ENCODE measurements at places on chromosomes 3 and 15.

GRCh38 chr3:13473020-13473419 lies 7.1 kb upstream of the HDAC11 start:
- DNase-seq, result no peak

DNA sequence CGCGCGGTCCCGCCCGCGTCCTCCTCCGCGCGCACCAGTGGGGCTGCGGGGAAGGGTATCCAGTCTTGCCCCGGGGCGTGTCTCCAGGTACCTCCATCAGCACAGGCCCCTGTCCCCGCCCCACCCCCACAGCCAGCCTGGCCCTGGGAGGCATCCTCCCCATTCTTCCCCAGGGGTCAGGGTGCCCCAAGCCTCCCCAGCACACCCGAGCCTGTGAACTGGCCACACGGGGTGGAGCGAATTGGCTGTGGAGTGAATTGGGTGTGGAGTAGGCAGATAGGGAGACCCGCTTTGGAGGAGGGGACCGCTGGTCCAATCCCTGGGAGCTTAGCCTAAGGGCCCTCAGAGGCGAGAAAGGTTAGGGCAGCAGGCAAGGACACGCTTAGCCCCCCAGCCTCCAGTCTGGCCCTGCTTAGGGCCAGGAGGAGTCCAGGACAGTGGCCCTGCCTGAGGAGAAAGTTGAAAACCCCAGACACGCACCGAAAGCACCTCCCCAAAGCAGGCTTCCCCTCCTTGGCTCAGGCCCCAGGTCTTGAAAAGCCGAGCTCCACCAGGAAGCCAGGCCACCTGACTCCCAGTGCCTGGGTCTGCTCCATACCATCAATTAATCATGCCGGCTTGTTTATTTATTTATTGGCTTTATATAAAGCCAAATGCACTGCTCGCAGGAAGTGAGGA lies 107.7 kb upstream of the SLC6A11 start:
- no peak for DNase-seq

DNA sequence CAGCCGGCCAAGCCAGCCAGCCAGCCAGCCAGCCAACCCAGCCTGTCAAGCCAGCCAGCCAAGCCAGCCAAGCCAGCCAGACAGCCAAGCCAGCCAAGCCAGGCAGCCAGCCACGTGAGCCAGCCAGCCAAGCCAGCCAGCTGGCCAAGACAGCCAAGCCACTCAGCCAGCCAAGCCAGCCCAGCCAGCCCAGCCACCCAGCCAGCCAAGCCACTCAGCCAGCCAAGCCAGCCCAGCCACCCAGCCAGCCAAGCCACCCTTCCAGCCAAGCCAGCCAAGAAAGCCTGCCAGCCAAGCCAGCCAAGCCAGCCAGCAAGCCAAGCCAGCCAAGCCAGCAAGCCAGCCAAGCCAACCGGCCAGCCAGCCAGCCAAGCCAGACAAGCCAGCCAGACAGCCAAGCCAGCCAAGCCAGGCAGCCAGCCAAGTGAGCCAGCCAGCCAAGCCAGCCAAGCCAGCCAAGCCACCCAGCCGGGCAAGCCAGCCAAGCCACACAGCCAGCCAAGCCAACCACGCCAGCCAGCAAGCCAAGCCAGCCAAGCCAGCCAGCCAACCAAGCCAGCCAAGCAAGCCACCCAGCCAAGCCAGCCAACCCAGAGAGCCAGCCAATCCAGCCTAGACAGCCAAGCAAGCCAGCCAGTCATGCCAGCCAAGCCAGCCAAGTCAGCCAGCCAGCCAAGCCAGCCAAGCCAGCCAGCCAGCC lies 199.5 kb downstream of the GOLGA6L6 start:
- DNase-seq, result no peak

DNA sequence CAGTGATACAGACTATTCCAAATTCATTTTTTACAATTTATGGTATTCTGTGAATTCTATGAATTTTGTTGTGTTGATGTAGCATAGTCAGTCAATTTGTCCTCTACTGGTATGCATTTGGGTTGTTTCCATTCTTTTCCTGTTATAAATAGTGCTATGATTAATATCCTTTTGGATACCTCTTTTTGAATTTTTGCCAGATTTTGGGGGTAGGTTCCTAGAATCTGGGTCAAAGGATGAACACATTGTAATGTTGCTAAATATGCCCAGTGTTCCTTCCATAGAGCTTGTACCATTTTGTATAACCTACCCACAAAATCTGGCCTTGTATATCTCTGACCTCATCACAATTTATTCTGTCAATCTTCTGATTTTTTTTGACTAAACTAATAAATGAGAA lies 44.4 kb upstream of the C3orf38 start:
- no peak for DNase-seq

GRCh38 chr15:32870240-32871033 lies 152.6 kb downstream of the GREM1 start:
- no peak for DNase-seq

DNA sequence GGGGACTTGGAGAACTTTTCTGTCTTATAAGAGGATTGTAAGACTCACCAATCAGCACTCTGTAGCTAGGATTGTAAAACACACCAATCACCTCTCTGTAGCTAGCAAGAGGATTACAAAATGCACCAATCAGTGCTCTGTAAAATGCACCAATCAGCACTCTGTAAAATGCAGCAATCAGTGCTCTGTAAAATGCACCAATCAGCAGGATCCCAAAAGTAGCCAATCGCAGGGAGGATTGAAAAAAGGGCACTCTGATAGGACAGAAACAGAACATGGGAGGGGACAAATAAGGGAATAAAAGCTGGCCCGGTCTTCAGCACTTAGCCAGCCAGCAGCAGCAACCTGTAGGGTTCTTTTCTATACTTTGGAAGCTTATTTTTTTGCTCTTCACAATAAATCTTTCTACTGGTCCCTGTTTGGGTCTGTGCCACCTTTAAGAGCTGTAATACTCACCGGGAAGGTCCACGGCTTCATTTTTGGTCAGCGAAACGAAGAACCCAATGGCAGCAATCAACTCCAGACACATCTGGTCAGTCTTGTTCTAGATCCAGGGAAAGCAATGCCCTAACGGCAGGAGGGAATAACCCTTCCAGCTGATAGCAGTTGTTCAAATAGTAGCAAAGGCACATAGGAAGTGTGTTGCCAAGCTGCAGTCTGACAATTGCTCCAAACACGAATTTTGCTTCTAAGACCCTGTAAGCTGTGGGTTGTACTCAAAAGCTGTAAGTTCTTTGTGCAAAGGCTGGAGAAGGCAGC lies 135.6 kb downstream of the TJP1 start:
- DNase-seq, result no peak

GRCh38 chr3:69892706-69893105 lies 106.8 kb upstream of the SAMMSON start:
- no peak for DNase-seq

- DNase-seq, result no peak
These were observed 39.1 kb downstream of the TRPM1 start for GRCh38 chr15:31062310-31062847.

- no peak for DNase-seq
These were observed 87.3 kb upstream of the PROK2 start for GRCh38 chr3:71872256-71872655.

DNA sequence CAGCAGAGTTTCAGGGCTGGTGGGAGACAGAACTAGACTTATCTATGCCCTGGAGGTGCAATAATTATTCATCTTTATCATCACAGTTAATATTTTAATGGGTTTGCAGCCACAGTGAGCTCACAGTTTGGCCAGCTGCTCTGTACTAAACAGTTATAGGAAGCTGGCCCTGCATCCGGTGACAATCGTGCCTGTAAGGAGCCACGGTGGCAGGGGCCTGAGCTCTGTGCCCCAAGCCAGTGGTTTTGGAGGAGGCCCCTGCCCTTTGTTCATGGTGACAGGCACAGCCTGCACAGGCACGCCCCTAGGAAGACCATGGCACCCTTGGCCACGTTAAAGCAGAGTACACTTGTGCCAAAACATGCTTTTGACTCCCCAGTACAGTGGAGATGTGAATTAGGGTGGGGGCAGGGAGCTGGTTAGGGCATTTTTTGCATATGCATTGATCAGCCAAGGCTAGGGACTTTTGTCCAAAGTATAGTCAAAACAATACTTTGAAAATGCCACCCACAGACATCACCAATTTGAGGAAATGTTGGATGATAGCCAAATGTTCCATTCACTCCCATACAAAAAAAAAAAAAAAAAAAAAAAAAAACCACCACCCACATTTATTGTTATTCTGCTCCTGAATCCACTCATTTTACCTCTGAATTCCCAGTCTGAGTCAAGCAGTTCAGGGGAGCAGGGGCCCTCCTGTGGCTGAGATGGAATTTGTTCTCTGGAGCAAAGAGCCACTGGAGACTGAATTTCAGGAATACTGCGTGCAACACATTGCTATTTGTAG lies 3.4 kb upstream of the RFTN1 start:
- DNase-seq, result no peak

DNA sequence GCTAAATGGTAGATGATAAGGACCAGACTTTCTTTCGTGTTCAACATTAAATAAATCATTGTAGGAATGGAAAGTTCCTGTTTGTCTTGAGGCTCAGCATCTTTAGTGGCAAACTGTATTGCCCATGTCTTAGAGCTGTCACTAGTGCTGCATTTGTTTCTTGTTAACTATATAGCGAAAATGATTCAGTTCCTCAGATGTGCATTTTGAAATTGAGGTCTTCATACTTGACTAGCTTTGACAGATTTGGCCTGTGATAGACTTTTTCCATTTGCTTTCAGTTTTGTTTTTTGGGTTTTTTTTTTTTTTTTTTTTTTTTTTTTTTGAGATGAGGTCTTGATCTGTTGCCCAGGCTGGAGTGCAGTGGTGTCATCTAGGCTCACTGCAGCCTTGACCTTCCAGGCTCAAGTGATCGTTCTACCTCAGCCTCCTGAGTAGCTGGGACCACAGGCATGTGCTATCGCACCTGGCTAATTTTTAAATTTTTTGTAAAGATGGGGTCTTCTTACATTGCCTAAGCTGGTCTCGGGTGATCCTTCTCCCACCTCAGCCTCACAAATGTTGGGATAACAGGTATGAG lies 9.5 kb upstream of the RPLP1 start:
- no peak for DNase-seq
